GM12878 (cell line): ENCODE measurements at places on chromosomes 11 and 22.

DNA sequence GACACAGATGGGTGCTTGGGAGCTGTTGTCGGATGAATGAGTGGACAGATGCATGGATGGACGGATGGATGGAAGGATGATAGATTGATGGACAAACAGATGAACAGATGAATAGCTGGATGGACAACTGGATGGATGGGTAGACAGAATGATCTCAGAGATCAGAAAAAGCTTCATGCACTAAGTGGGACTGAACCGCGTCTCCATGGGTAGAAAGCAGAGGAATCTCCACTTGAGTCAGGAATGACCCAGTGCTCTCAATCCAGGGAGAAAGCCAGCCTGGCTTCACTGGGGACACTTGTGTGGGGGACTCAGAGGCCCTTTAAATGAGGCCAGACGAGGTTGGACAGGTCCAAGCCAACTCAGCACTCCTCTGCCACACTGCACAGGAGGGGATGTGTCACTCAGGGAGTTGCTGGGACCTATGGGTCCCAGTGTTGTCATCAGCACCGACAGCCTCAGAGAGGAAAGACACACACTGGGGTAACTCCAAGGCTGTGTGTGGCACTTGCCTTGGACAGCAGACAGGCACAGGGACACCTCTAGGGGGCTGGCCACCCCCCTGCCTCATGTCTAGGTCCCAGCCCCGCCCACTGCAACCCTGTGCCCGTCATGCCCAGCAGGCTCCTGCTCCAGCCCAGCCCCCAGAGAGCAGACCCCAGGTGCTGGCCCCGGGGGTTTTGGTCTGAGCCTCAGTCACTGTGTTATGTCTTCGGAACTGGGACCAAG is 5.6 kb downstream of the IGLL5 start:
- no peak for DNase-seq

- DNase-seq, result no peak
Measured at GRCh38 chr11:60914633-60915247, 782 bp downstream of the TMEM109 start.

DNA sequence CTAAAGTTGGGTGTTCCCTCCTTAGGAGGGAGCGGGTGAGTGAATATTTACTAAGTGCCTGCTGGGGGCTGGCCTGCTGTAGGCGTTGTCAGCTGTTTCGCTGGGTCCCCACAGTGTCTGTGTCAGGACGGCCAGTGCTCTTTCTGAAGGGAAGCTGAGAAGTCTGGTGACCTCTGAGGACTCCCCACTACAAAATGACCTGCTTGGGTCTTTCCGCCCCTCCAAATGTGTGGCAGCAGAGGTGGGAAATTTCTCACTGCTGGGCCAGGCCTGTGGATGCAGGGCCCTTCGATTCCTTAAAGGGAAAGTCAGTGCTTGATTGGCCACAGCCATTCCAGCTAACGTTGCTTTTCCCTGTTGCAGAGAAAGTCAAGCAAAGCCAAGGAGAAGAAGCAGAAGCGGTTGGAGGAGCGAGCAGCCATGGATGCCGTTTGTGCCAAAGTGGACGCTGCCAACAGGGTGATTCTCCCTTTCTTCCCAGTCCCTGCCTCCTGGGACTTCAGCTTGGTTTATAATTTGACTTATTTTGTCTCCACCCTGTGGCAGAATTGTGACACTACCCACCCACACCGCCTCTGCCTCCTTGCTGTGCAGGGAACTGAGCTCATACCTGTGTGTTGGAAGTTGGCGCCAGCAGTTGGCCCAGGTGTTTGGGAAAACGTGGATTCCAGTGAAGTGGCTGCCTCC is 6.8 kb downstream of the NAA40 start:
- no peak for DNase-seq

DNA sequence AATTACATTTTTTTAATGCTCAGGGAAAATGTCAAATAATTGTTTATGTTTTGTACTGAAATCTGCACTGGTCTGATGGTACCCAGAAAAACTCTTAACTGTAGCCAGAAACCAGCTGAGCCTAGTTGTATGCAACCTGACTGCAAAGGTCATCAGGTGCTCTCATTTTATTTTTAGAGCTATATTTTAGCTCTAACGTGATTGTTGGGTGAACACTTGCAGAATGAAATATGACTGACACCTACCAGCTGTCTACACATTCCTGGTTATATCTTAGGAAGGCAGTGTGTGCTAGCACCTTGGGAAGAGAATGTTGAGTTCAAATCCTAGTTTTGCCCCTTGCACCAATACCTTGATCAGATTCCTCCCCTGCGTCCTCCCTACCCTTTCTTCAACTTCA is 23.6 kb downstream of the PTPRJ start:
- DNase-seq, result no peak
